GM23248 (cell line): ENCODE measurements at places on chromosomes 2 and 18. TPM values are rescaled to one million over a fixed set of nuclear protein-coding genes. Genes with fewer than 3 reads are reported as not detected.

DNA sequence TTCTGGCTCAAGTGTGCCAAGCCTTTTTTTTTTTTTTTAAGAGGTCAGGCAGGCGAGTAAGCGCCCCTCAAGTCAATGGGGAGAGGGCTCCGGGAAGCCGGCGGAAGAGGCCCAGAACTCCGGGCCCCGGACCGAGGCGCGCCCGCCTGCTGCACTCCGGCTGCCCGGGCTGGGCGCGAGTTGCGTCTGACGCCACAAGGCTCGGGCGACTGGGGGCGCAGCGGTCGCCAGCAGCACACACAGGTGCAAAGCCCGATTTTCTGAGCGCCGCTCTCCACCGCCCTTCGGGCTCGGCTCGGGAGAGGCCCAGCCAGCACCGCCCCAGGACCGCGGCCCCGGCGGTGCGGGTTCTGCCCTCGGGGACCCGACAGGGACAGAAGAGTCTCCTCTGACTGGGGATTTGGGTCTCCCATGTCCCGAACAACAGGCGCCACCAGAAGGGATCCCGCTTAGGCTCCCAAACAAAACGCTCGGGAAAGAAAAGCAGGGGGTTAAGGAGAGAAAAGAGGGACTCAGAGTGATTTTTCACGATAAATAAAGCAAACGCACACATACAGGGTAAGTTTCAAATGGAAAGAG, 787 bp downstream of the ERBB4 start:
- peaks cover 35% of the 10 kb centered on the region for H3K27me3 ChIP-seq
- DNase-seq: peak; percentile 45
- no peaks in the 10 kb centered on the region for H3K4me1 ChIP-seq
- H3K4me3 ChIP-seq: peak overlapping the region; percentile 76

- no peak overlapping the region for H3K4me3 ChIP-seq
- no peak for DNase-seq
- H3K27me3 ChIP-seq: no peaks in the 10 kb centered on the region
- H3K4me1 ChIP-seq: peaks cover 10% of the 10 kb centered on the region
- no peak overlapping the region for H3K27ac ChIP-seq
Observed at GRCh38 chr2:30283931-30284565, 52.7 kb downstream of the LBH start.

GRCh38 chr2:100413571-100413970, 3.9 kb downstream of the CHST10 start:
- H3K27ac ChIP-seq: no peak overlapping the region
- no peak for DNase-seq
- H3K27me3 ChIP-seq: no peaks in the 10 kb centered on the region

- H3K4me3 ChIP-seq: no peak overlapping the region
- no peak for DNase-seq
- H3K36me3 ChIP-seq: no peaks in the 10 kb centered on the region
- H3K4me1 ChIP-seq: peaks cover 23% of the 10 kb centered on the region
Observed at GRCh38 chr2:157196956-157197355, 60.5 kb upstream of the GALNT5 start.

GRCh38 chr2:118731413-118731812, 116.0 kb downstream of the EN1 start:
- no peak overlapping the region for H3K4me3 ChIP-seq
- H3K4me1 ChIP-seq: peaks cover 11% of the 10 kb centered on the region
- H3K36me3 ChIP-seq: no peaks in the 10 kb centered on the region
- no peak overlapping the region for H3K27ac ChIP-seq

Gene THUMPD2
- 5.6 and 13.9 TPM in 2 replicates for total RNA-seq

GRCh38 chr2:144937910-144938709, 418.2 kb upstream of the ZEB2 start:
- peak; percentile 78 for DNase-seq
- H3K27ac ChIP-seq: peak overlapping the region; percentile 76
- H3K36me3 ChIP-seq: no peaks in the 10 kb centered on the region
- peaks cover 32% of the 10 kb centered on the region for H3K4me1 ChIP-seq

DNA sequence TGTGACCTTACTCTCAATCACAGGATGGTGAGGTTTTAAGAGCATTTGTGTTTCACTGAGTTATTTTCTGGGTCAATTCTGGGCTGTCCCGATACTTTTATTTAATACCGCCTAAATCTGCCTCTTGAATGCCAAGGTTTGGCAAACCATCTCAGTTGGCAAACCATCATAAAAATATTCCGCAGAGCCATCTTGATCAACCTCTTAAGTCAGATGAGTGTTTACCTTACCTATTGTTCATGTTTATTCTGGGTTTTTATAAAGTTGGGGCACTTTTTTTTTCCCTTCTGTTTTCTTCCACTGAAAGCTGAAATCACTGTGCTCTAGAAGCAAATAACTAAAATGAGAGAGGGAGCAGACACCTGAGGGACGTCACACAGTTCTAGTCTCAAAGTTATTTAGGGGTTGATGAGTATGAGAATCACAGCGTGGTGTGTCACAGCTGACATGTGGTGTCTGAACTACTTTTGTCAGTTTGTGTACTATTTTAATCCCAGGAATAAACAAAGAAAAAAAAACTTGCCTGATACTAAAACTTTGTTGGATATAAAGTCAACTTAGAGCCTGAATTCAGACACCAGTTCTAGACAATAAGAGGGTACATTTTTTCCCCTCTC, 48.6 kb downstream of the ETAA1 start:
- H3K27ac ChIP-seq: no peak overlapping the region
- no peaks in the 10 kb centered on the region for H3K36me3 ChIP-seq
- H3K4me1 ChIP-seq: no peaks in the 10 kb centered on the region
- DNase-seq: no peak
- H3K4me3 ChIP-seq: no peak overlapping the region
- H3K27me3 ChIP-seq: no peaks in the 10 kb centered on the region

- H3K27ac ChIP-seq: peak overlapping the region; percentile 92
- peaks cover 65% of the 10 kb centered on the region for H3K36me3 ChIP-seq
- no peaks in the 10 kb centered on the region for H3K27me3 ChIP-seq
- H3K4me1 ChIP-seq: peaks cover 34% of the 10 kb centered on the region
- peak; percentile 88 for DNase-seq
Observed at GRCh38 chr2:29130295-29130694, 15.1 kb downstream of the CLIP4 start.

Gene UGT1A5
- not detected in 2 replicates for total RNA-seq

Gene SLC4A5
- 0.32 and 0.38 TPM in 2 replicates for total RNA-seq

Gene TLX2
- not detected in 2 replicates for total RNA-seq

- DNase-seq: no peak
- H3K27ac ChIP-seq: no peak overlapping the region
- H3K4me3 ChIP-seq: no peak overlapping the region
- H3K36me3 ChIP-seq: no peaks in the 10 kb centered on the region
- H3K27me3 ChIP-seq: no peaks in the 10 kb centered on the region
Observed at GRCh38 chr2:5074733-5075132, 617.5 kb upstream of the SOX11 start.

DNA sequence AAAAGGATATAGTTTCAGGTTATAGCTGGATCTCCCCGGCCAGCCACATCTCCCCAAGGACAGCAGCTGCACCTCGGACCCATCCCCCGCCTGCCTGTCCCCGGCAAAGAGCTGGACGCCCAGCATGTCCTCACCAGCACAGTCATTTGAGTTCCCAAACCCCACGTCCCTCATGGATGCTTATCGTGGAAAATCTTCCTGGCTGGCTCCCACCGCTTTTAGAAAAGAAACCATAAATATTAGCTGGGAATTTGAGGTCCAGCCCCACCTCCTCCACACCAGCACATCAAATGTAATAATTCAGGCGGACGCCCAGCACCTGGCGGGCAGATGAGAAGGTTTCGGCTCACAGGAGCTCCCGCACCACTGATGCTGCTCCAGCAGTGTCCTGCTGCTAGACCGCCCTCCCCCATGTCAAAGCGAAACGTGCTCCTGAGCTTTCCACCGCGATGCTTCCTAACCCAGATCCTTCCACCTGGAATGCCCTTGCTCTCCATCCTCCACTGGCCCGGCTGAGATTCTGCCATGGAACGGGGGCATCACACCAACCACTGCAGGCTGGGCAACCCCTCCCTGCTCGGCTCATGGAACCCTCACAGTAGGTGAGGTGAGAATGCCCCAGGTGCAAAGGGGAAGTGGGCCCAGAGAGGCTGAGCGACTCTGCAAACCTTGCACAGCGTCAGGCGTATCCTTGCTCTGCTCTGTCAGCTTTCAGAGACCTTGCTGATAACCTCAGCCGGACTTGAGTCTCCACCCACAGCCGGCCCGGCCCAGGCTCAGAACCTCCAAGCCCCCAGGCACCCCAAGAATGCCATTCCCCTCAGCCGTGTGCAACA, 71.5 kb upstream of the GPC1 start:
- DNase-seq: no peak
- H3K4me1 ChIP-seq: no peaks in the 10 kb centered on the region
- no peak overlapping the region for H3K27ac ChIP-seq
- no peaks in the 10 kb centered on the region for H3K36me3 ChIP-seq
- H3K27me3 ChIP-seq: no peaks in the 10 kb centered on the region

DNA sequence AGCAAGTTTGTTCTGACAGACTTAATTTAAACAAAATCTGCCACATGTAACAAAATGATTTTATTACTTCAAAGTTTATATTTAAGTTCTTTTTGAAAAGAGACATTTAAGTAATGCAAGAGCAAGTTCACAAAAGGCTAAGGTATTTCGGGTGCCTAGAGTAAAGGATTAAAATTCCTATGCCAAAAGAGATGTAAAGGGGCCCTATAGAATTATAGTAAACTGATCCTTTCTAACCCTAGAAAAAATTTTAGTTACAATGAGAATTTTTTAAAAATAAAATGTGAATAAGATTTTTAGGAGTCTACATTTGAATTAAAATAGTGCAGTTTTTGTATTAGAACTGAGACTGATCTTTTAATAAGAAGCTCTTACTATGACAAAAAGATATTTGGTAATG, 147.1 kb downstream of the PLEKHA3 start:
- no peaks in the 10 kb centered on the region for H3K36me3 ChIP-seq
- no peak overlapping the region for H3K4me3 ChIP-seq
- no peak overlapping the region for H3K27ac ChIP-seq
- H3K27me3 ChIP-seq: no peaks in the 10 kb centered on the region
- DNase-seq: no peak
- no peaks in the 10 kb centered on the region for H3K4me1 ChIP-seq

Gene MGAT4A
- under 0.01 TPM in 1 of 2 replicates, not detected in the other for total RNA-seq

DNA sequence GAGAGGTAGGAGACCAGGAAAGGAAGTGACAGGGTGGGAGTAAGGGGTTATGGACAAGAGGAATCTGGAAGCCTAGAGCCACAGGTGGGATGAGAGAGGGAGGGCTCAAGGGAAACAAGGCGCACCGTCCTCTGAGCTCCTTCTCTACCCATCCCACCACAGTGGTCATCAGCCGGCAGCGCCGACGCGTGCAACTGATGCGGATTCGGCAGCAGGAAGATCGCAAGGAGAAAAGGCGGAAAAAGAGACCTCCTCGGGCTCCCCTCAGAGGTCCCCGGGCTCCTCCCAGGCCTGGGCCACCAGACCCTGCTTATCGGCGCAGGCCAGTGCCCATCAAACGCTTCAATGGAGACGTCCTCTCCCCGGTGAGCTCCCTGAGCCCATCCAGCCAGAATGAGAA, 5.2 kb downstream of the TMEM198 start:
- no peak overlapping the region for H3K4me3 ChIP-seq
- H3K36me3 ChIP-seq: no peaks in the 10 kb centered on the region
- no peak for DNase-seq
- H3K27ac ChIP-seq: no peak overlapping the region
- no peaks in the 10 kb centered on the region for H3K27me3 ChIP-seq

Gene MAPK4
- 0.22 TPM in 1 of 2 replicates, not detected in the other for total RNA-seq

Gene PRKAG3
- total RNA-seq: not detected in 2 replicates

DNA sequence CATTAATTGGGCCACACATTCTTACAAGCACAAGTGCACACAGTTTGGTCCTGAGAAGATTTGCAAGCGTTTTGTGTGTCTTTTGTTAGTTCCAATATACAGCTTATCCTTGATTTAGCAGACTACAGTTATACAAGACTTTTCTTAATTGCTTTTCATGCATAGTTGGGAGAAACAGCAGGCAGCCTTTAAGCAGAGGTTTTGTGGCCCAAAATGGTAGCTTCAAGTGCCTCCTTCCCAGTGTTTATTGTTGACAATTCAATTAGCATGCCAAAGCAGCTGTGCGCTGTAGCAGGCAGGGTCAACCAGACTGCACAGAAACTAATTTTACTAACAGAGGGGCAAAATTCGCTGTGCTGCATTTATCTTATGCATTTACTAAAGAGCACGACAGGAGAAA, 47.5 kb downstream of the FRZB start:
- H3K36me3 ChIP-seq: no peaks in the 10 kb centered on the region
- DNase-seq: no peak
- H3K4me1 ChIP-seq: peaks cover 9% of the 10 kb centered on the region; the same call in 1 of the 2 replicates
- no peak overlapping the region for H3K27ac ChIP-seq
- no peak overlapping the region for H3K4me3 ChIP-seq
